ENCODE measurements at places on chromosomes 3 and 15.
A peak's percentile ranks its signal among the peaks of the same experiment; 100 is the strongest.

- DNase-seq: peak; percentile 29
These were observed 26.3 kb downstream of the ITGA11 start for GRCh38 chr15:68405378-68406250.

DNA sequence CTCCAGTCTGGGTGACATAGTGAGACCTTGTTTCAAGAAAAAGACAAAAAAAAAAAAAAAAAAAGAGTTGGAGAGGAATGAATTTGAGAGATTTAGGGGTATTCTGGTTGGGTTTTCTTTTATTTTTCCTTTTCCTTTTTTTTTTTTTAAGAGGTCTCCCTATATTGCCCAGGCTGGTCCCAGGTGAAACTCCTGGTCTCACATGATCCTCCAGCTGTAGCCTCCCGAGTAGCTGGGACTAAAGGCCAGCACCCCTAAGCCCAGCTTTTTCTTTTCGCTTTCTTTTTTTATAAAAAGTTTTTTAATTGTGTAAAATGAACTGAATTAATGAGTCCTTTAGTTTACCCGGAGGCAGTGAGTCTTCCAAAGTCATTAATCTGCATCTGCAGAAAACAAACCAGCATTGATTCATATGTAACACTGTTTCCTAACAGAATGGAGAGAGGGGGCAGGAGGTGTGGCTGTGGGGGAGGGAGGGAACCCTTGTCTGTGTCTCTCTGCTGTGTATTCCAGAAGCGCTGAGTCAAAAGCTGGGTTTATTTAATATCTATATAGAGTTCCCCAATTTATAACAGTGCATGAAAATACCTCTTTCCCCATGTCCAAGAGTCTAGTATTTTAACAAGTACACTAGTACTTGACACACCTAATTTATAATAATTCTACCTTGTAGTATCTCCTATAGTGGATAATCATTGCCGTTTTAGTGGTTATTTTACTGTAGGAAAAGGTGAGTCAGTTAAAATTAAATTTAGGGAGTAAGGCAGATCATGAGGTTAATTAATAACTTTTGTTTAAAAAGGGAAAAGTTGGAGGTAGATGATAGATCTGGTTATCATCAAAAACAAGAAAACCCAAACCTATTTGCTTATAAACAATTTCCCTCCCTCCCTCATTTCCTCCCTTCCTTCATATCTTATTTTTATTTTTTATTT, 2.6 kb upstream of the DPPA4 start:
- no peak for DNase-seq

GRCh38 chr3:40511031-40511718, 5.3 kb downstream of the ZNF620 start:
- DNase-seq: no peak

GRCh38 chr3:128783774-128784173, 57.8 kb downstream of the RAB7A start:
- no peak for DNase-seq

GRCh38 chr3:129938140-129938930, 36.2 kb upstream of the TRH start:
- DNase-seq: no peak

DNA sequence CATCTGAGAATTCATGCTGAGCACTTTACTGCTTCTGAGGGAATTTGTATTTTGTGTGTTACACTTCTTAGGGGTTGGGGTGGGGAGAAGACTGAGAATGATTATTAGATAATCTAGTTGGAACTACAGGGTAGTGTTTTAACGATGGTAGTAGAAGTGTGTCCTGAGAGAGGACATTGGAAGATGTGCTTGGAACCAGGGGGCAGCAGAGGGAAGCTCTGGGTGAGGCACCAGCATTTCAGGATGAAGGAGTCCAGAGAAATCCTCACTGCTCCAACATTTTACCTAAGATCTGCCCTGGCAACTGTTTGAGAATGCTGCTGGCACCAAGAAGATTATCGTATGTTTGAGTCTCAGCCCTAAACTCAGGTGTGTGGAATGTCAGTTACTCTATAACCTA, 145.5 kb downstream of the SQOR start:
- DNase-seq: no peak

GRCh38 chr15:89103481-89104171, 15.4 kb downstream of the ABHD2 start:
- no peak for DNase-seq

DNA sequence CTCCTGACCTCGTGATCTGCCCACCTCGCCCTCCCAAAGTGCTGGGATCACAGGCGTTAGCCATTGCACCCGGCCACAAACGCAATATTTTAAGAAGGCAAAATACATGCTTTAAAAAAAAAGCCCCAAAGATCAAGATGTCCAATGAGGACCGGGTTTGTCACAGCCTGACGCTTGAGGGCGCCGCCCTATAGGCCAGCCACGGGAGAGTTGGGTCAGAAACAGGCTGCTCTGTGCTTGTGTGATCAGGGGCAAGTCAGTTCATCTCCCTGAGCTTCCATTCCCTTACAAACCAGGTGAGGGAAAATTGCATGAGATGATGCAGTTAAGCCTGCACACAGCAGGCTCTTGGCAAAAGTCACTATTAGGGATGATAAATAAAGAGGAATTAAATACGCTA, 23.9 kb downstream of the FAM174B start:
- no peak for DNase-seq

- DNase-seq: no peak
These were observed 334.2 kb downstream of the PYDC2 start for GRCh38 chr3:191795196-191795595.

DNA sequence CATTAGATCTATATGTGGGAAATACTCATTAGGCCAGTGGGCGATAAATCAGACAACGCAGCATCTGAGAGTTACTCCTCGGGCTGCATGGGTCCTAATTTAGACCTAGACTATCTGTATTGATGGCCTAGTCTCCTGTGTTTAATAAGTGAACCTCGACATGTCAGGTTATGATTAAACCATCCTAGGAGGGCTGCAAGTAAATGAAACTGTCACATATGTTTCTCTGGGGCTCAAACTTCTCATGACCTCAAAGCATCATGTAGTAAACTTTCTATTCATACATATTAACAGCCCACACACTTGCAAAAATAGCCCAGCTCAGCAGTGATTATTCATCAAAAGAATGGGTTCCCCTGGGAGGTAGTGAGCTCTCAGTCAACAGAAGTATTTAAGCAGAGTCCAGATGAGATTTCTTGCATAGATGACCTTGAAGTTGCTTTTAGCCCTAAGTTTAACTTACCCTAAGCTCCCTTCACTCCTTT, 51.6 kb downstream of the RAB11A start:
- no peak for DNase-seq

DNA sequence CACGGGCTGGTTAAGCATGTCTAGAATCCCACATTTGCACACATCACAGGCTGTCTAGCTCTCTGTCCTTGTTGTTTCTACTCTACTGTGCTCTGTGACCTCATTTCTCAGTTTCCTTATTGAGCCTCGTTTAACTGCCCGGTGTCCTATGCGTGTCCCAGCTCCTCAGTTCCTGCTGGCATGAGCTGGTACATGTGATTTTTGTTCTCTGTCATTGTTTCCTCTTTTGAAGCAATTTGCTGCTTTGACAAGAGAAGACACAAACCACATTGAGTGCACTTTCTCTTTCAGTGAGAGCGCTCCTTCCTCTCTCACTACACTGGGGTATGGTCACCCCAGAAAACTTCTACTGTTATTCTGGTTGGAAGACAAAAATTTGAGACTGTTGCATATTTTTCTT, 563.5 kb downstream of the PDCD6IP start:
- no peak for DNase-seq

DNA sequence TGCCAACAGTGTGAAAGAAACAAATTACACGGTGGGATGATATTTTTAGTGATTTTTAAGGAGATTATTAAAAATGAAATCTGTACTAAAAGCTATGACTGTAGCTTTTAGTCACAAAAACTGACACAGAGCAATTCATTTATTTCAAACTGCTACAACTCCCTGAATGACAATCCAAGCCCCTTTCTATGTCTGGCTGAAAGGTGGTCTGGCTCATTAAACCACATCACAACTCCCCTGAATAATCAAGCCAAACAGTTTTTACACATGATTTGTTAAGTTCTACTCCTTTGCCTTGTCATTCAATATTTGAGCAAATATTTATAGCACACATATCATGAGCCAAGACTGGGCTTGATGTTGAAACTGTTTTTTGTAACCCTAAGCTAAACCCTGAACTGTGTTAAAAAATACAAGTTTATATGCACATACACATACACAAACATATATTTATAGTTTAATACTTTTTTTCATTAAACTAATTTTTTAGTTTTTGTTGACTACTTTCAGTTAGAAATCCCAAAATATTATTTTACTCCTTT, 125.5 kb downstream of the RBMS3 start:
- no peak for DNase-seq

GRCh38 chr3:137770066-137770834, 6.1 kb downstream of the SOX14 start:
- no peak for DNase-seq

DNA sequence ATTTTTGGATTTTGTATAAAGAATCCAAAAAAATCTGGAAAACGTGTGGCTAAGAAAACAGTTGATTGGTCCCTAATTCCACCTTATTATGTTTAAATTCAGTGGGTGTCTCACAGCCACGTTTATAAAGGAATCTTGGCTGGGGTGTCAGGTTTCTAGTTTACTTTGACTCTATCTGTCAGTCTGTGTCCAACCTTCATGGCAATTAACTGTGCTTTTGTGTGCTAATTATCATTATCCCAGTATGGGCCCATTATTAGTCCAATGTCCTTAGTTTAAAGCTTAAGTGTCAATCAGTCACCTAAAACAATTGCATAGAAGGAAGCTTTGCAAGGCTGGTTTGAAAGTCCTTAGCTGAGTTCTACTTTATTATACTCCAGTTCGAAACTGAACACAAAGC, 3.7 kb upstream of the CNTN4 start:
- DNase-seq: no peak

GRCh38 chr3:65335587-65335986, 647.8 kb upstream of the ADAMTS9 start:
- no peak for DNase-seq

DNA sequence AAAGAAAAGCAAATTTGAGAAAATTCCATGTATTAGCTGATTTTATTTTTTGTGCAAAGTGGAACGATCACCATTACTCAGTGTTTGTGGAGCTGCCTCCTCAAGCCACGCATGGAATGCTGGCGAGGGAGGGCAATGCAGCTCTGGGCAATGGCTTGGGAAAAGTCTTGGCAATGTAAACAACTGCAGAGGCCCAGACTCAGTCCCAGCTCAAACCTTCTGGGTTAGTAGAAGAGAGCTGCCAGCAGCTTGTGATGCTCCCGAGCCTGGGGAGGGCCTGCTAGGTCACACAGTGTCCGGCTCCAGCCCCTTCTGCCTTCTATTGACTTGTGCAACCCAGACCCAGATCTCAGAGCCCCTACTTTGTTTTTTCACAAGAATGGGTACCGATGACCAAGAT, 4.3 kb downstream of the EPHB1 start:
- DNase-seq: no peak

DNA sequence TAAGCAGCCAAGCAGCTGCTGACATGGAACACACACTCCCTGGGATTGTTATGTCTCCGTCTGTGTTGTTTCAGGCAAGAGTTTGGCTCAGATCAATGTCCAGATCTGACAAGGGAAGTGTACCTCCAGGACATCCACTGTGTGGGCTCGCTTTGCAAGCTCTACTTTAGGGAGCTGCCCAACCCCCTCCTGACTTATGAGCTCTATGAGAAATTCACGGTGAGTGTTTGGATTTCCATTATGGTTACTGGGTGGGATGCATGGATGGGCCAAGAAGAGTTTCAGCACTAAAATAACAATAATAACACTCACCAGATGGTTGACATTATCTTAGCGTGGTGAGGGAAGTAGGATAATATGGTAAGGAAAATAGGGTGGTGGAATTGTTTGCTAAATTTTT, 74.1 kb downstream of the ARHGAP31 start:
- DNase-seq: no peak

GRCh38 chr3:195896361-195897080, 11.8 kb downstream of the TNK2 start:
- DNase-seq: no peak

GRCh38 chr3:195258449-195259153, 12.4 kb downstream of the XXYLT1 start:
- no peak for DNase-seq

DNA sequence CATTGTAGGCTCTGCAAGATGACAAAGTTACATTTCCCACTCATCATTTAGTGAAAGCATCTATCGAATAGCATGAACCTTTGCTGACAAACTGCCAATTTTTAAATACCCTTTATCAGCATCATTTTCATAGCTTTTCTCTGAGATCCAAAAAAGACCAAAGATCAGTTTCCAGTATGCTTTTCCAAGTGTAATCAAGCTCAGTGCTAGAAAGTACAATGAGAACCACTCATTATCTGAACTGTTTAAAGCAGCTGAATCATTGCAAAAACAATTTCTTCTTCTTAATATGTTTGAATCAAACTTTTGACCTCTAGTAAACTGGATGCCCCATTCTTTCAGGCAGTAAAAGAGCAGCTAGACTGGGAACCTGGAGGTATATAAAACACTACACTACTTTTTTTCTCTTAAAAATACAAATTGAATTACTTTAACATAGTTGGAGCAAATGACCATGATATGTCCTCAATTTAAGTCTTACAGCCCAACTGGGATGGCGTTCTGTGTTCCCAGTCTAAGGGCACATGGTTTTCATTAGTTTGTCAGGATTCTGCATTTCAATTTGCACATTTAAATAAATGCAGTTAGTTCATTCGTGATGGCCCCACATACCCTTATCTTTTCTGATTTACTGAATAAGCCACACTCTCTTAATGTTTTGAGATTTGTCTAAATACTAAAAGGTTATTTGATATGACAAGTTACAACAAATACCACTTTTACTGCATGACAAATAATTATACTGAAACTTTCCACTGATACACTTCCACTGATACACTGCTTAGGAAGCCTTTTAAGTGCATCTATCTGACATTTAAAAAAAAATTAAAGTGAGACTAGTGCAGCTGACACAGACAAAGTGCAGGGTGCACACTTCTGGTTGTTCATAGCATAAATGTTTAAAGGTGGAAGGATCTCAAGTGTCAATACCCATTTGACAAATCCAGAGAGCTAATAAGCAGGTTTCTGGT, 146.0 kb upstream of the FRMD4B start:
- DNase-seq: no peak

DNA sequence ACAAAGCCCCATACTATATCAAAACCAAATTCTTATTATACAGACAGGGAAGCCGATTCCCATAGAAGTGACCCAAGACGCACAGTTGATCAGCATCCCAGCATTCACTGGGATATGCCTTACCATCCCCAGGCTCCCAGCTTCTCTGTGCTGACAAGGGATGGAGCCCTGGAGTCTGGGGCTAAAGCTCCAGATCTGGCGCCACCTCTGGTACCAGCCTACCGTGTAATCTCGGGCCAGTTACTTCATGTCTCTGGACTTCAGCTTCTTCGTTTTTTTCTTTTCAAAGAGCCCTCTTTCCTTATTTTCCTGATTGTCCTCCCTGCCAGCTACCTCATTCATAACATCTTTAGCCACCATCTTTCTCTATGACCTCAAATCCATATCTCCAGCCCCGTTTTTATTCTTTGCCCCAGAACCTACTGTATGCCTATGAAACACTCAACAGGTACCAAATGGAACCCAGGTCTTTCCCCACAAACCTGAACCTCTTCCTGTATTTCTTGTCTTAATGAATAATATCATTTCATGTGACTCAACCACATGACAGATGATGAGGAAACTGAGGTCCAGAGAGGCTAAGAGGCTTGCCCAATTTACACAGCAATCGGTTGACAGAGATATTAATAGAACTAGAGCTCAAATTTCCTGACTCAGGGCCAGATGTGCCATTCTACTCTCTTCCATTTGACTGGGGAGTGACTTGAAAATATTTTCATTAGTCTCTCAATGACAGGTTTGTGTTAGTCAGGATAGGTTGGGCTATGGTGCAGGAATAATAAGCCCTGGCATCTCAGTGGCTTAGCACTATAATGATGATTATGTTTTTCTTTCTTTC, 85.4 kb upstream of the TLE3 start:
- DNase-seq: no peak

- no peak for DNase-seq
These were observed 184.6 kb upstream of the AGTR1 start for GRCh38 chr3:148513096-148513543.
